ENCODE measurements at places on chromosomes 2 and 18.

- no peak for DNase-seq
These were observed 80.0 kb upstream of the CPO start for GRCh38 chr2:206859330-206859739.

DNA sequence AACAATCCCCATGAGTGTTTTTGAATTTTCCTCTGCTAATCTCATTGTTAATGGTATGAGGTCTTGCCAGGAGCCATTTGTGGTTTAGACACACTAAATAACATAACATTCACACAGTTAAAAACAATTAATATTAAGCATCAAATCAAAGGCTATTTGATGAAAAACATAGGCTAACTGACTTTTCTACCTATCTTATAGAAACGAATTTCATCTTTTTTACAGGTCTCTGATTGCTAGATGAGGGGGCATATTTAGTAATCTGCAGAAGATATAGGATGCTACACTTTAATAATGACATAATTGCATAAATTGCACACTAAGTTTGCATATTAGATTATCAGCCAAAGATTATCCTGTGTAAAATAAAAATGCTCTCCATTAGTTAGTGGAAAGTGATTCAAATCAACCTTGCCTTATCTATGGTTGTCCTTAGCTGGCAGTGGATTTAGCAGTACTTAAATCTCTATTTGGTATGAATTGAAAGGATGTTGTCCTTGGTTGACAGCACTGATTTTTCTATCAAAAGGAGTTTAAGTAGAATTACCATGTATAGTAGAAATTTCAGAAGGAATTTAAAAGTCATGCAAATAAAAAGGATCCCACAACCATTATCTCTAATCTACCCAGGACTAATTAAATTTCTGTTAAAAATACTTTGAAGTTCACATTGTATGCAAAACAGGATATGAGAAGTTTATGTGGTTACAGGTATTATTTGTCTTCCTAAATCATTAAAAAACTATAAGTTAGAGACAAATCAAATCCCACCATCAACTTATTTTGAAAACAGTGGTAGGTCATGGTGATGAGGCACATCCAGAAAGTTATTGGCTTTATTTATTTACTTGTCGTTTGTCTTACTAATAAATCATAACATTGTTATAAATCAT lies 50.6 kb upstream of the SPAG16 start:
- DNase-seq = no peak

- no peak for DNase-seq
These were observed 33.5 kb upstream of the ATG16L1 start for GRCh38 chr2:233217892-233218377.

GRCh38 chr18:8455661-8456614 lies 153.3 kb upstream of the RAB12 start:
- no peak for DNase-seq

- no peak for DNase-seq
These were observed 144.2 kb downstream of the ALK start for GRCh38 chr2:29777161-29777560.

DNA sequence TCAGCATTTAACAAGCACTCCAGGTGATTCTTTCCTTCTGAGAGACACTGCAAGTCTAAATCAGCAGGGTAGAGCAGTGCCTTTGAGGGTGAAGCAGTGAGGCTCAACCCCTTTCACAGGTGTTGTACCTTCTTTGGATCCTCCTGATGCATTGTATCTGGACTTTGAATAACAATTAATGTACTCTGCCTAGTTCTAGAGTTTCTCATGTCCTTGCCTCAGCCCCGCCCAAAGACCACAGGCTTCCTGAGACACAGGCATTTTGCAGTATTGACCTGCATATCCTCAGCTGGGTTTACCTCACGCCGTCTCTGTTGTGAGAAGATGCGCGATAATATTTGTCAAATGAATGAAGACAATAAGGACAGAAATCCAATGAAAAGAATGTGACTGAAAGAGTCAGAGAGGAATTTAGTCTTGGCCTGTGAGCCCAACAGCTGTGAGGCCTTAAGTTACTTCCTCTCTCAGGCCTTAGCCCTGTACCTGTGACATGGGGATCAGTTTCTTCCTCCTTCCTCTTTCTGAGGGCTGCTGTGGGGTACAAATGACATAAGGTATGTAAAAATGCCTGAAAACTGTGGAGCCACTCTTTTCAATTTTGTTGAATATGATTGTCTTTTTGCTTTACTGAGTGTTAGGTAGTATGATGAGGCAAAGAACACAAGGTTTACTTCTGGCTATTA lies 43.7 kb downstream of the WIPF1 start:
- DNase-seq = no peak

- no peak for DNase-seq
These were observed 543.2 kb downstream of the DCDC2C start for GRCh38 chr2:4246364-4247131.

- DNase-seq = no peak
These were observed 7.5 kb upstream of the SP9 start for GRCh38 chr2:174327021-174327840.

DNA sequence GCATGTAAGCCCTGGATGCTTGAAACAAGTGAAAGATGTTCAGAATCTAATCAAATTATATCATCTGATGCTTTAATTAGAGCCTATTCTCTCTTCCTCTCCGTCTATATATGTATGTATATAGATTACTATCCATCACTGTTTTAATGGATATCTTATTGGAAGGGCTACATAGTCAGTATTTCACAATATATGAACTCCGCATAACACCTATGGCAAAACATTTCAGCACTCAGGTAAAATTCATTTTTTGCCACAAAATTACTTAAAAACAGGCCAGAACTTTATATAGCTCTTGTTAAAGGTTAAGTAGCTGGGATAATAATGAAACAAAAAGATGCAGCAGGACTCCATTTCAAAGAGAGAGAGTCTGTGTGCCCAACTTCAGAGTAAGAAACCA lies 1.2 kb downstream of the PJVK start:
- DNase-seq = no peak

- no peak for DNase-seq
These were observed 582.1 kb upstream of the SETBP1 start for GRCh38 chr18:44098551-44099098.

DNA sequence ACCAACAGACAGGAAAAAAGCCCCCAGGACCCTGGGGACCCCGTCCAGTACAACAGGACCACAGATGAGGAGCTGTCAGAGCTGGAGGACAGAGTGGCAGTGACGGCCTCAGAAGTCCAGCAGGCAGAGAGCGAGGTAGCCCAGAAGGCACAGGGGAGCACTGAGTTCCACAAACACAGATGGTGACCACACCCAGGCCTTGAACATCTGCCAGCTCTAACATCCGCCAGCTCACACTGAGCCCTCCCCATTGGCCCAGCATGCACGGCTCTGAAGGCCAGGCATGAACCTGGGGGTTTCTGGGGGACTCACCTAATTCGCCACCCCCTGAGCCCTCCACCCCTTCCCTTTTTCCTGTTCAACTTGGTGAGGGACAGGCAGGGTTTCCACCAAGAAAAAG lies 25.6 kb upstream of the PRLH start:
- DNase-seq = no peak

All from CD4-positive, alpha-beta T cell (primary cell).